Activated T-cell treated with anti-CD3 and anti-CD28 coated beads, Interleukin-2, amount 50 U/mL, for 72 hours (primary cell): ENCODE measurements at places on chromosomes 5 and 9.

GRCh38 chr5:91025956-91026355 is 357.2 kb downstream of the ARRDC3 start:
- DNase-seq = no peak

GRCh38 chr5:128074953-128075352 is 8.6 kb upstream of the SLC12A2 start:
- DNase-seq = no peak

DNA sequence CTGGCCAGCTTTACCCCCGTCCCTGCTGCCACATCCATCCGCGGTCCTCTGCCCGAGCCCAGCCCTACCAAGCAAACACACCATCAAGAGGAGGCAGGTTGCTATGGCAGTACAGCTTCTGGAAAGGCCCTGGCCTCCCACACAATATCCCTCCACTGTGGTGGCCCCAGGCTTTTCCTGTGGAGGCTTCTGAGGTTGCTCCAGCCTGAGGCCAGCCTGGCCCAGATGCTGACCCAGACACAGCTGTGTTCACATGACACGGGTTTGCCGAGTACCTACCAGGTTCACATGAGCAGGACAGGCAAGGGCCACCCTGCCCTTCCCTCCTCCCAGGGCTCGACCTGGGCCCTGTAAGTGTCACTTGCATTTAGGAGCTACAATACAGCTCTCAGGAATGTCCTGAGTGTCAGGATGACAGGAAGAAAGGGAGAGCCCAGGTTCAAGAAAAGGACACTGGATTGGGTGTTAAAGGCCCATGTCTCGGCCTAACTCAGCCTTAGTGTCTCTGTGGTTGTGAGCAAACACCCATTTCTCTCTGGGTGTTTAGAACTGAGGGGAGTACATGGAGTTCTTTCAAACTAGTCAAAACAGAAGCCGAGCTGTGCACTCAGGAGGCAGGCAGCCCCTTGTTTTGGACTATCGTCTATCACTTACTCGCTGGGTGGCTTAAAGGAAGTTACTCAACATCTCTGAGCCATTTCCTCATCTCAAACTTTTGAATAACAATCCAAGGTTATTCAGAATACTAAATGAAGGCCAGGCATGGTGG is 40.2 kb downstream of the NAIF1 start:
- peak; percentile 58 for DNase-seq

- no peak for DNase-seq
Observed at GRCh38 chr5:137091472-137091871, 407.7 kb downstream of the SPOCK1 start.

DNA sequence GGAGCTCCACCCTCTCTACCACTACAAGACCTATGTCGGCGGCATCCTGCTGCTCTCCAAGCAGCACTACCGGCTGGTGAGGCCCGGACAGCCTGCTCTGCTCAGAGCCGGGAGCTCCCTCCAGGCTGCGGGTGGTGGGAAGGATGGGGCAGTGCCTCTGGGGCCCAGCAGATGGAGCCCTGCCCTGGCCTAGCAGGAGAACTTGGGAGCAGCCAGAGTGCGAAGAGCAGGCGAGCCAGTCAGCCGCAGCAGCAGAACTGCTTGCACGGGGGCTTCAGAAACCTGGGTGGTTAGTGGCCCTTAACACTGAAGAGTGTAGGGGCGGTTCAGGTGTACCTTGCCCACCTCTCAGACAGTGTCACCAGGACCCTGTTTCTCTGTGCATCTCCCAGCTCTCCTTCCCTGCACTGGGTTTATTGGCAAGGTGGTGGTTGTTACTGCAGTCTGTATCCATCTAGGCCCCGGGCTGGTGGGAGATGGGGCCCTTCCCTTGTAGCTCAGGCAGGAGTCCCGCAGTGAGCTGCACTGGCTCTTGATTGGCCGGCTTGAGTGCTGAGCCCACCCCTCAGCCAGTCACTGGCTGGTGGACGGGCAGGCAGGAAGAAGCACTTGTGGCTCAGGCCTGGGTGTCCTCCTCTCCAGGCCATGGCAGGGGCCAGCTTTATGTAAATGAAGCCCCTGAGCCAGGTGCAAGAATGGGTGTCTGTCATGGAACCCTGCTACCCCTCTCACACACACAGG is 7.7 kb downstream of the B4GALT7 start:
- peak; percentile 63 for DNase-seq

- DNase-seq = no peak
Observed at GRCh38 chr9:68513981-68514380, 26.7 kb downstream of the TMEM252 start.

GRCh38 chr5:147404706-147405105 is 105.2 kb downstream of the DPYSL3 start:
- DNase-seq = no peak

GRCh38 chr5:122352331-122352730 is 40.3 kb downstream of the SNCAIP start:
- DNase-seq = no peak

DNA sequence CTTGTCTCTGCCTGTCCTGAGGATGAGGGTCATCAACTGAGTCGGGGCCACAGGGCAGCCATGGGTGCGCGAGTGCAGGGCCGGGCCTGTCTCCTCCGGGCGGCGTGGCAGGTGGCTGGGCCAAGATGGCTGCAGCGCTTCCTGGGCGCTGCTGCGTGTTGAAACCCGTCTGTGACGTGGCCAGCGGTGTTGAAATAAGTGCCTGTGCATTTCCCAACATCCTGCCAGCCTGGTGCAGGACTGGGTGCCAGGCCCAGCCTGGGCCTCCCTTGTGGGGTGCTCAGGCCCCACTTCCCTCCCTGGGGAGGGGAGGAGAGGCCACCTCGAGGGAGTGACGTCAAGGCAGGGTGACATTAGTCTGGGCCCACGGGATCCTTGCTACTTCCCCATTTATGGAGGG is 45.5 kb downstream of the RXRA start:
- no peak for DNase-seq

GRCh38 chr5:160470437-160471361 is 49.0 kb downstream of the PTTG1 start:
- no peak for DNase-seq

DNA sequence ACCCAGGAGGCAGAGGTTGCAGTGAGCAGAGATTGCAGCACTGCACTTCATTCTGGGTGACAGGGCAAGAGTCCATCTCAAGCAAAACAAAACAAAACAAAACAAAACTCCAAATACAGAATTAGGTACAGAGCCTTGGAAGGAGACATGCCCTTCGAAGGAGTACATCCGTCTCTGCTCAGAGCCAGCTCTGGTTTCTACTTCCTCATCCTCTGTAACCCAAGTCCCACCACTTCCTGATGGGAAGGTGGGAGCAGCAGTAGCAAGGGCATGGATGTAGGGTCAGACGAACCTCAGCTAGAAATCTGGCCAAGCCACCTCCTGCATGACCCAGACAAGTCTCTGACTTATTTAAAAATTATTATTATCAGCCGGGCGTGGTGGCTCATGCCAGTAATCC is 16.5 kb upstream of the STXBP1 start:
- DNase-seq = no peak

DNA sequence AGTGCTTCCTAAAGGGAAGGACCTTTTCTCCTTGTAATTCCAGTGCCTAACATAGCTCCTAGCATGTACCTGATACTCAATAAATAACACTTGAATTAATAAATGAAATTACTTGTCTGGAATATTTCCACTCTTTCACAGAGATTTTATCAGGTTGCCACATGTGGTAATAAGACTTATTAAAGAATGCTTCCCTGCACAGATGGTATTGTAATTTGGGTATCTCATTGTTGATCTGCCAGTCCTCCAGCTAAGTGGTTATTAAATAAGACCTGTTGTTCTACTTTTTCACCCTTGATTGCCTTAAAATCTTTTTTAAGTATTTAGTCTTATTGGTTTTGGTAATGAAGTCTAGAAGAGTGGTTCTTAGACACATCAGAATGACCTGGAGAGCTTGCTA is 28.1 kb upstream of the CETN3 start:
- no peak for DNase-seq

DNA sequence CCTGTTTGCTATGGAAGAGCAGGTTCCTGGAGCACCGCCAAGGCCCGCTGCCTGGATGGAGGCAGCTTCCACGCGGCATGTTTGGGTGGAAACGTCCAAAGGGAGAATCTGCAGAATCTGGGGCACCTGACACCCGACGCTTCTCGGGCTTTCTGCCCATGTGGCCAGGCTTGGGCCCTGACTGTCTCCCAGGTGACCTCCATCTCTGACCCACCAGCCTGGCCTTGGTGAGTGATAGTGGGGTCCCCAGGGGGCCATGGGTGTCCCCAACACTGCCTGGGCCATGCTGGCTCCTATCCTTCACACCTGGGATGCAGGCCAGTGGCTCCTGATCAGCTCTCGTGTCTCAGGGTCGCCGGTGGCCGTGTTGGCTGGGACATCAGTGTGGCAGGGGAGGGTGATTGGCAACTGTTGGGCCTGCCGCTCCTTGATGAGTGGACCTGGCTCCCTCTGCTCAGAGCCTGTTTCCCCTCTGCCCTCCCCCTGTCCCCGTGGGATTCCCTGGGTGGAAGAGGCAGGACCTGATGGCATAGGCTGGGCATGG is 34.0 kb downstream of the GLT6D1 start:
- no peak for DNase-seq

GRCh38 chr5:113433862-113434612 is 752 bp downstream of the TSSK1B start:
- no peak for DNase-seq

DNA sequence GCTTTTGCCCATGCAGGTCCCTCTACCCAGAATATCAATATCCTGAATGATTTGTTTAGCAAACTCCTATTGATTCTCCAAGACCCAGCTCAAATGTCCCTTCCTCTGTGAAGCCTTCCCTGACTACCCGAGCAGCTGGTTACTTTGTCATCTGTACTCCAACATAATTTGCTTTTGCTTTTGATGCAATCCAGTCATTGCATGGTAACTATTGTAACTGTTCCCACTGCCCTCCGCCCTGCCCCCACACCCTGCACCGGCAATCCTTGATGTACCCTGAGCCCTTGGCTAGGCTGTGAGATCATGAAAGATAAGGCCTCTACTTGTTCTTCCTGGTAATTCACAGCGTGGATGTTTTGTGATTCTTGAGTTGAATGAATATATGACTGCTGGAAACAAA is 119.9 kb upstream of the BOD1 start:
- no peak for DNase-seq

- no peak for DNase-seq
Observed at GRCh38 chr5:116137544-116138378, 52.9 kb downstream of the COMMD10 start.

- DNase-seq = no peak
Observed at GRCh38 chr5:35338157-35338453, 107.8 kb upstream of the PRLR start.

DNA sequence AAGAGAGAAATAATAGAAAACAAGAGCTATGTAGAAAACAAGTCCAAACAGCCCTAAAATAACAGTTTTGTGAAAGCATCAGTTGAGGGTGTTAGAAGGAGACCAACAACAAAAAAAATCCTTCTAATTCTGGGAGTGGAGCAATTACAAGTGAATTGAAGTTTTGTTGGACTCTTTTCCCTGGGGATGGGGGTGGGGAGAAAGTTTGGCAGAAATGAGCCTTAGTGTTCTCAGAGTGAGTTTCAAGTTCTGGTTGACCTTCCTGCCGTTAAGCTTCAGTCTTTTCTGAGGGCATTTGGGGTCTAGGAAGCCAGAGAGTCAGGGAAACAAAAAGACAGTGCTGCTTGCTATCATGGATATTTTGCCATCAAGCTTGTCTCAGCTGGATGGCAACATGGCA is 106.3 kb upstream of the TRIM32 start:
- DNase-seq = no peak

- no peak for DNase-seq
Observed at GRCh38 chr5:95954716-95955115, 6.9 kb downstream of the ELL2 start.

DNA sequence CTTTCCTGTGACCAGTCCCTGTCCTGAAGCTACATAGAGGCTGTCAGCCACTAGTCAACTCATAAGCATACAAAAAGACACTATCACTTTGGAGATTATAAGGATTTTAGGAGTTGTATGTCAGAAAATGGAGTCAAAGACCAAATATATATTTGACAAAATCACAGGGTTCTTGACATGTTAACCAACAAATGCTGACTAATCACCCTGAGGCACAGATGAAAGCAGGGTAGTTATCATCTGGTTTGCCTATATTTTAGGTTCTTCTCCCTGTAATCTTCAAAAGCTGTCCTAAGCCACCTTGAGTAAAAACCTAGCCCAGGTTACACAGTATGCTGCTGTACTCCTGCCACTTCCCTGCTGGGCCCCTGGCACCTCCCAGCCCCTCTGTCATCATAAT is 64.7 kb upstream of the ERCC6L2 start:
- DNase-seq = no peak

DNA sequence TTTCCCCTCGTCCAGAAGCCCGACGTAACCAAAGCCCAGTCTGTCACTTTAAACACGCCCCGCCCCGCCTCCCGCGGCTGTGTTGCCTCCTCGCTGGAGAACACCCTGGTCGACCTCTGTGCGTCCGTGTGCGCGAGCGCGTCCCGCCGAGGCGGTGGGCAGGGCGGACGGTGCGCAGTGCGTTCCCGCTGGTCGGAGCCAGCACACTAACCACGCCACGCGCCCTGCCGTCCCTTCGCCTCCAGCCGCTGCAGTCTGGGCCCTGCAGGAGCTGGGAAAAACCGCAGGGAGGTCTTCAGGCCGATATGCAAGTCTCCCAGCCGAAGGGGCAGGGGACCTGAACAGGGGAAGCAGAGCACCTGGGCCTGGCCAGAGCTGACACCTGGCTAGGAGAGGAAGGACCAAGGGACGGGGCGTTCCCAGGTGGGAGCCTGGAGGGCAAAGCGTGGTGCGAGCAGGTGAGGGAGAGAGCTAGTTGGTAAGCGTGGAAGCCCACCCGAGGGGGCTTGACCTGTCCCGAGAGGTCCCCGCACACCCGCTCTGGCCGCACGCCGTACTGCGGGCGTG is 1.3 kb upstream of the PHPT1 start:
- peak; percentile 91 for DNase-seq

- no peak for DNase-seq
Observed at GRCh38 chr9:28032268-28032590, 458.9 kb upstream of the C9orf72 start.

- DNase-seq = no peak
Observed at GRCh38 chr5:16936989-16937438, 926 bp upstream of the MYO10 start.

GRCh38 chr5:109327570-109327969 is 82.2 kb downstream of the PJA2 start:
- DNase-seq = no peak

- no peak for DNase-seq
Observed at GRCh38 chr5:39169081-39169480, 50.3 kb downstream of the FYB1 start.
